ENCODE measurements at places on chromosomes 4 and X.

DNA sequence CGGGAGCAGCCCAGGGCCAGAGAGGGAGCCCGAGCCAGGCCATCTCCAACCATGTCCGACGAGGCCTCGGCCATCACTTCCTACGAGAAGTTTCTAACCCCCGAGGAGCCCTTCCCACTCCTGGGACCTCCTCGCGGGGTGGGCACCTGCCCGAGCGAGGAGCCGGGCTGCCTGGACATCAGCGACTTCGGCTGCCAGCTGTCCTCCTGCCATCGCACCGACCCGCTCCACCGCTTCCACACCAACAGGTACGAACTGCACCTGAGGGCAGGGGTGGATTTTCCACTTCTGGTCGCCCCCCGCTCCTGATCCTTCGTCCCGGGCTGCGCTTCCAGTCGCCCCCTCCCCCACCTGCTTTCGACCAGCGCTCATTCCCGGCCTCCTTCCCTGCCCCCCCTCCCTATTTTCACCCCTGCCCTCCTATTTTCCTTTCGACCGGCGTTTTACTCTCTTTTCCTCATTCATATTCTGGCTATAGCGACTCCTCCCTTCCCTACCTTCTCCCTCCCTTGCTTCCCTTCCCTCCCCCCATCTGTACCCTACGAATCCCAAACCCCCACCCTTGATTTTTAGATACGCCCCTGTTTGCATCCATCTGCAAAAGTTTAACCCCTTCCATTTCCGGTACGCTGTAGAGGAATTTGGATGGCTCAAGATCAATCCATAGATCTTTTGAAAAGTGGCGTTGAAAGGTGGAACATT lies 633 bp downstream of the FAM199X start:
- no peak for DNase-seq

DNA sequence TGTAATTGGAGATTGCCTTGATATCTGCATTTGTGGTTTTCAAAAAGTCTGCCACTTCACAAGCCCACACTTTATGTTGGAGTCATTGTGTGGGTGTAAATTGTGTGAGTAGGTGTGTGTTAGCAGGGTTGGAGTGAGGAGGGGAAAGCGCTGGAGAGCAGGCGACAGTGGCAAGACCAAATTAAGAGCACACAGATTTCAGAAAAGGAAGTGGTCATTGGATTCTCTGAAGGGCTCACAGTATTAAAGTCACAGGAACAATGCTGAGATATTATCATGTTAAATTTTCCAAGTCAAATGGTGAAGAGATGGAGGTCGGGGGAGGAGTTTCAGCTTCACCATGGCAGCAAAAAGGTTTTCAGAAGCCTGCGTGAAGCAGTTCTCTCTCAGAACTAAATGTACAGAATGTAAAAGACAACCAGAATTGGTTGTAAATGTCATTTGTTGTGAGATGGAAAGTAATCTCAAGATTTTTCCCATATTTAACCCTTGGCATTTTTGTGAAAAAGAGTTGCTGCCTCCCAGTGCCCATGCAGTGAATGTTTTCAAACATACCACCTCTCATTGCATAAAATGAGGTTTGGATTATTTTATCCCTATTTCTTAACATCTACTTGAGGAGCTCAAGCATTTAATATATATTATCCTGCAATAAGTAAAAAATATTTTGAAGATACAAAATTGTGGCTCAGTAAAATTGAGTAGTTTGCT lies 265.9 kb downstream of the ZNF674 start:
- DNase-seq = peak; percentile 12

GRCh38 chrX:2913118-2913517 lies 16.0 kb downstream of the ARSD start:
- DNase-seq = no peak

DNA sequence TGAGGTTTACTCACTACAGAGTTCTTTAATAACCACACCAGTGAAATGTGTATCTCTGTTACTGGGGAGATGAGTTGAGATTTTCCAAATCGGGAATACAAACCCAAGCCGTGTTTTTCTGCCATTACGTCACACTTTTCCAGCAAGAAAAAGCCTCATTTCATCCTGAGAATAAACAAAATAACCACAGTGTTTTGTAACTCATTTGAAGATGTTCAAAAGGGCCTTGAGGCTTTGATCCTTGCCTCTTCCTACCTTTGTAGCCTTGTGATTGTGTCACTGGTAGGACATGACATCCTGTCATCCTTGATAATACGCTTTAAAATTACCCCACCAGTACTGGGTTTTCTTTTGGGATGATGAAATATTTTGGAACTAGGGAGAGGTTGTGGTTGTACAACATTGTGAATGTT lies 2.9 kb downstream of the USP11 start:
- peak; percentile 11 for DNase-seq

- DNase-seq = peak; percentile 84
Observed at GRCh38 chr4:85489273-85489981, 14.5 kb downstream of the ARHGAP24 start.

- peak; percentile 35 for DNase-seq
Observed at GRCh38 chr4:7646384-7647061, 211.8 kb upstream of the PSAPL1 start.

GRCh38 chrX:134963041-134963440 lies 27.8 kb upstream of the SMIM10 start:
- peak; percentile 47 for DNase-seq

DNA sequence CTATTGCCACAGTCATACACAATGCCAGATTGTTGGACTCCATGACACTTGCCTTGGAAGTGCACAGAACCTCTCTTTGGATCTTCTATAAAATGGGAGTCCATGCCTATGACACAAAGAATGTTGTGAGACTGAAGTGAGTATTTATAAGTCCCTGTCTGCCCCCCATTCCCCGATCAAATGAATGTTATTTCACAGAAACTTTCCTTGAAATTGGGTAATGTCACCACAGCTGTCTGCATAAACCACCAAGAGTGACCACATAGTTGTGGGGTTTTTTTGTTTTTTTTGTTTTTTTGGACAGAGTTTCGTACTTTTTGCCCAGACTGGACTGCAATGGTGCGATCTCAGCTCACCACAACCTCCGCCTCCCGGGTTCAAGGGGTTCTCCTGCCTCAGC lies 27.1 kb upstream of the REST start:
- DNase-seq = no peak

- no peak for DNase-seq
Observed at GRCh38 chr4:155687380-155687982, 20.8 kb downstream of the GUCY1A1 start.

GRCh38 chr4:182569561-182569960 lies 326.4 kb downstream of the TENM3 start:
- no peak for DNase-seq

DNA sequence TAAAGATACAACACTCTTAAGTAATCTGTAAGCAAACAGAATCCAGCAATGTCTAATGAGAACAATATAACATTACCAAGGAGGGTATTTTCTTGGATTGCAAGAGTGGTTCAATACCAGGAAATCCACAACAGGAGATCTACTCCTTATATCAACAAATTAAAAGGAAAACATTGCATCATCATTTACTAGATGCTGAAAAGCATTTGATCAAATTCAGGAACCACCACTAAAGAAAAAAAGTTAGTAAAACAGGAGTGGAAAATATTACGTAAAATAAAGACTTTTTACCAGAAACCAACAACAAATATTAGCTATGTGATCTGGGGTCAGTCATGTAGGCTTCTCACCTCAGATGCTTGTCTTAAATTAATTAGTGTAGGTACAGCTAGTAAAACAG lies 66.8 kb upstream of the MAB21L2 start:
- no peak for DNase-seq
